ENCODE measurements at places on chromosomes 4 and X.

DNA sequence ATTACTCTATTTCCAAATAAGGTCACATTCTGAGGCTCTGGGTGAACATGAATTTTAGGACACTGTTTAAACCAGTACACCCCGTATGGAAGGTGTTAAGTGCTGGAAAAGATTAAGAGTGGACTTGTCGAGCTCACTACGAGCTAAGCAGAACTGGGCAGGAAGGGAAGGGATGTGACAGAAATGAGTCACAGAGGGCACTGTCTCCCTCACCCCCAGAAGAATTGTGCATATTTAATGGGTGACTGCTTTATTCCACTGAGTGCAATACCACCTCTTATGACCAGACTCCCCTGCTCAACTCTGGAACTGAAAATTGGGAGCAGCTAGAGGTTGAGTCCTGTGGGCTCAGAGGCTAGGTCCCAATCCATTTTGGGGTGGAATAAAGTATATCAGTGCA is 187.4 kb upstream of the RPS6KA3 start:
- no peak for DNase-seq

GRCh38 chr4:106930522-106930921 is 105.6 kb downstream of the DKK2 start:
- no peak for DNase-seq

DNA sequence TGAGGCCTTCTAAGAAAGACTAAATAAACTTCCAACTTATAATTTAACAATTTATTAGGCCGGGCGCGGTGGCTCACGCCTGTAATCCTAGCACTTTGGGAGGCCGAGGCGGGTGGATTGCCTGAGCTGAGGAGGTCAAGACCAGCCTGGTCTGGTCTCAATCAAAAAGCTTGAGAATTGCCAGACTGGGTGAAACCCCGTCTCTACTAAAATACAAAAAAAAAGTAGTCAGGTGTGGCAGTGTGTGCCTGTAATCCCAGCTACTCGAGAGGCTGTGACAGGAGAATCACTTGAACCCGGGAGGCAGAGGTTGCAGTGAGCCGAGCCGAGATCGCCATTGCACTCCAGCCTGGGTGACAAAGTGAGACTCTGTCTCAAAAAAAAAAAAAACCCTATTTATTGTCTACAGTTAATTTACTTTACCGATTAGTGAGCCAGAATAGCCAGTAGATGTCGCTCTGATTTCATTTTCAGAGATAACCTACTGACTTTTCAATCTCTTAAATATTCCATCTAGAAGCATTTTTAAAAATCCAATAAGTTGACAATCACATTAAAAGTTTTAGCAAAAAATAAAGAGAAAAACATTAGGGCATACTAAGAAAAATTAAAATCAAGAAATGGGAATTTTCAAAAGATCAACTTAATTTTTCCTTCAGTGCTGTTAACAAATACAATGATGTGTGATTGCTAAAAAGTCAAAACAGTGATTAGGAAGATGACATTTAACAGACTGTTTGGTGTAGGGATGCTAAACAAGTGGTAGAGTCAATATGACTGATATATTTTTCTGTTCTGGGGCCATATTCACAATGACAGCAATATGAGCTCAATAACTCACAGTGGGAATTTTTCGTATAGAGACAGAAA is 4.3 kb upstream of the SHROOM3 start:
- DNase-seq, result no peak

- no peak for DNase-seq
Observed at GRCh38 chr4:52645300-52645699, 13.8 kb downstream of the USP46 start.

DNA sequence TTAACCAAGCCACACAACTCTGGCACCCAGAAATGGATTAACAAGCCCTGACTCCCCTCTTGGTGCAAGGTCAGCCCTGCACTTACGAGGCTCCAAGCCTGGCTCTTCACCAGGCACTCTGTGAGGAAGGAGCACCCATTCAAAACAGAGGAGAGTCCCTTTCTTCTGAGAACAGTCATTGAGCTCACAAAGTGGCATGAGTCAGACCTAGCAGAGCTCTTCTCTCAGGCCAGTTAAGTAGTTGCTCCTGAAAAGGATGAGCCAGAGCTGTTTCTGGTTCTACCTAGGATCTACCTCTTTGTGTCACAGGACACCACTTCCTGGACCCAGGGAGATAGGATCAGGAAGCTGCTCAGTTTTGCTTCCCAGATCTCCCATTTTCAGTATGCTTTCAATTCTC is 48.2 kb downstream of the EVC2 start:
- DNase-seq, result no peak

All from cerebellar nuclear complex (tissue), 1 donor.